ENCODE measurements at places on chromosomes 16 and 17.
A peak's percentile ranks its signal among the peaks of the same experiment; 100 is the strongest.

DNA sequence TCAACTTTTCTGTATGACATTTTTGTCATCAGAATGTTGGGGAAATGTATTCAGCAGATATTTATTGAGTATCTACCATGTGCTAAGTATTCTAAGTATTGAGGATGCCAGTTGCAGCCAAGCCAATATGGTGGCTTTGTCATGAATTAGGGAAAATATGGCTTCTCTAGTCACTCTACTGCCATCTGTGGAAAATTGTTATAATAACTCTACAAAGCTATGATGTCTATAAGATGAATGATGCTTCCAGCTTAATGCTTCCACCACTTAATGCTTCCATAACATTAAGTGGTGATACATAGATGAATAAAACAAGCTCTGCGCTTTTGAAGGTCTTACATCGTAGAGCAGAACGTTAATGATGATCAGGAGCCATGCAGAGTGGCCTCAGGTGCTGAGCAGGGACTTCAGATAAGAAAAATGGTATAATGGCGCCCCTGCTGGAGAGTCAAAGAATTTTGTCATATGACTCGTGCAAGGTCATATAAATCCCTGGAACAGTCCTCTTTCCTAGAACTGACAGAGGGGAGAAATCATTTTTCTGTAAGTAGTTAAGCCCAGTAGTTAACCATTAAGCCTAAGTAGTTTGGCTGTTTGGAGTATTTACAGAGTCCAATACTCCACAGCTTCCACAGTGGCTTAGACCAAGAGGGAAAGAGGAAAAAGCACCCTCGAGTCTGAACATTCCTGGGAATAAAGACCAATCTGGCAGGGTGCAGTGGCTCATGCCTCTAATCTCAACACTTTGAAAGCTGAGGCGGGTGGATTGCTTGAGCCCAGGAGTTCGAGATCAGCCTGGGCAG lies 2.7 kb upstream of the TMIGD1 start:
- peak; percentile 23 for DNase-seq

DNA sequence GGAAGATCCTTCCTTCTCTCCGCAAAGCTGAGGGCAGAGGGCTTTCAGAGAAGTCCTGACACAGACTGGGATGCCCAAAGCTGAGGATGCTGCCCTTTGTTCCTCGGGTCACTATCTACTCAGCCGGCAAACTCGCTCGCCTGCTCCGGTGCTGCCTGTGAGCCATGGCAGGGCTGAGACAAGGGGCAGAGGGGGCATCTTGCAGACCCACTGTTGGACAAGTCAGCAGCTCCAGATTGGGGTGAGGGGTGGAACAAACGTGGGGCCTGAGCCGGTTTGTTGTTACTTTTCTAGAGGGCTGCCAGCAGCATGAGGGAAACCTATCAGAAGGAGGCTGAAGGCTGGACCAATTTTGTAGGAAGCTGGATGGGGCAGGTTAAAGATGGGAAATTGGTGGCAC lies 47.1 kb upstream of the PIK3R6 start:
- DNase-seq: no peak

DNA sequence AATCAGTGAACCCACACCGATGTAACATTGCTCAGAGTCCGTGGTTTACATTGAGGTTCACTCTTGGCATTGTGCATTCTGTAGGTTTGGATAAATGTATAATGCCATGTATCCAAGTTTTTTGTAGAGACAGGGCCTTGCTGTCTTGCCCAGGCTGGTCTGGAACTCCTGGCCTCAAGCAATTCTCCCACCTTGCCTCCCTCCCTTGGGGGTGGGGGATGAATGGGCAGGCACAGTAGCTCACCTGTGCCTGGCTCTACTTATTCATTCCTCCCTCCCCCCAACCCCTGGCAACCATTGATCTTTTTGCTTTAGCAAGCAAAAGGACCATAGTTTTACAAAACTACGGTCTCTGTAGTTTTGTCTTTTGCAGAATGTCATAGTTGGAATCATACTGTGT lies 181.4 kb downstream of the SPECC1 start:
- no peak for DNase-seq

DNA sequence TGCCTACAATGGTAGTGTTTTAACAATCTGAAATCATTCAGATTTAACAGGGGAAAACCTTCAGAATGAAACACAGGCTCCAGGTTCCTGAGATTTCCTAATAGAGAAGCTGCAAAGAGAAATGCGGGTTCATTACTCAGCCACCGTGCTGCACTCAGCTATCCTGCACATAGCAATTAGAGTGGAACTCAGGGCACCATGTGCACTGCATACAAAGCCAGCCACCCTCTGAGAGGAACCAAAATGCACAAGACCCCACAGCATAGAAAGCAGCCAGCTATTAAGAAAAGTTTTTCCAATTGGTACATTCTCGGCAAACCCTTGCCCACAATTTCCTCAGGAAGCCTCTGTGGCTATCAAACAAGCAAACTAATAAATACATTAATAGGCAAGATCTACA lies 37.4 kb downstream of the TOM1L2 start:
- no peak for DNase-seq

- DNase-seq: no peak
These were observed 195.0 kb upstream of the CPHXL start for GRCh38 chr16:75921281-75921680.

DNA sequence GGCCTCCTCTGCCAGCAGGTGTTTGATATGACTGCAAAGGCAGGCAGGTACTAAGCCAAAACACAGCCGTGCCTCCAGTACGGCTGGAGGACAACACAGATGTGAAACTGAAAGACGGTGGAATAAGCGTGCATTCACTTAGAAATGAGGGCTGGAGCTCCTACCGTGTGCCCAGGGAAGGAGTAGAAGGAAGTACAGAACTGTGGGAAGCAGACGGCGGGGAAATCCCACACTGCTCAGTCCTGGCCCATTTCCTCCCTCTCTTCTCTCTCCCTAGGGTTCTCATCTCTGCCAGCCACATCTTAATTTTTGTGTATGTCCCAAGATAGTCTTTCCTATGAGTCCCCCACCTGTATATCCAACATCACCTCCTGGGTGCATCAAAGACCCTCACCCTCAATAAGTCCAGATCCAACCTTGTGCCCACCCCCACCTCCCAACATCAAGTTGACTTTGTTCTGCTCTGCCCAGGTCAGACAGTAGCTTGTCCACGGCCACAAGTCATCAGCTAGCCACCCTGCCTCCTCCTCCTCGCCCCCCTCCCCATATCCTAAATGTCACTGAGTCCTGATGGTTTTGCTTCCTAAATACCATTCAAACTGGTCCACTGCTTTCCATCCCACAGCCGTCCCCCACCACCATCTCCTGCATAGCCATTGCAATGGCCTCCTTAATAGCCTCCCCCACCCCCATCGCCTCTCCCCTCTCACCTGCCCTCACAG lies 77.1 kb upstream of the RPL38 start:
- DNase-seq: no peak

DNA sequence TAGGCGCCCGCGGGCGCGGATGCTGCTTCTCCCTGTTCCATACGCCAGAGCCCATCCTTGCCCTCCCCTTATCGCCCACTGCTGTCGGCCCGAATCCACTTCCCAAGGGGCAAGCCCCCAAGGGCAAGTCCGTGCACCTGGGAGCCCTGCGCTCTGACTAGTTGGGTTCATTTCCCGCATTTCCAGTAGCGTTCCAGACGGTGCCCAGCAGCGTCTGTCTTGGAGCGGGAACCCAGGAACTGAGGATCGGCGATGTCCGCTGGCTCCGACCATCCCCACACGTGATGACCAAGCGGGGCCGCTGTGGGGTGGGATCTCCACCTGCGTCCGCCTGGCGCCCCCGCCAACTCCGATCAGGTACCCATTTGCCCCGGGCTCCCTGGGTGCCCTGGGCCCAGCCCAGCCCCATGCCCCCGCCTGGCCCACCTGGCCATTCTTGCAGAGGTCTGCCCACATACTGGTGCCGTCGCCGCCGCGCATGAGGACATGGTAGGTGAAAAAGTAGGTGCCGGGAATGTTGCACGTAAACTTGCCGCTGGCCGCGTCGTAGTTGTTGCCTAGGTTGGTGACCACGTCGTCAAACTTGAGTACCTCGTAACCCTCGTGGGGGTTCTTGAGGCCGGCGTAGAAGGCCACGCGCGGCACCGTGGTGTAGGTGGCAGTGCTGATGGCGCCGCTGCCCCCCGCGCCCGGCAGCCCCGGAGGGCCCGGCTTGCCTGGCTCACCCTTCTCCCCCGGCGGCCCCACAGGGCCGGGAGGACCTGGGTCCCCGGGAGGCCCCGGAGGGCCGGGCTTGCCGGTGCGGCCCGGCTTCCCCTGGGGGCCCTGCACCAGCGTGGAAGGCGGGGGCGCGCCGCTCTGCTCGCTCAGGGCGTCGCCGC lies 837 bp downstream of the C1QL1 start:
- no peak for DNase-seq

- no peak for DNase-seq
These were observed 136.0 kb upstream of the C17orf78 start for GRCh38 chr17:37239690-37240334.

DNA sequence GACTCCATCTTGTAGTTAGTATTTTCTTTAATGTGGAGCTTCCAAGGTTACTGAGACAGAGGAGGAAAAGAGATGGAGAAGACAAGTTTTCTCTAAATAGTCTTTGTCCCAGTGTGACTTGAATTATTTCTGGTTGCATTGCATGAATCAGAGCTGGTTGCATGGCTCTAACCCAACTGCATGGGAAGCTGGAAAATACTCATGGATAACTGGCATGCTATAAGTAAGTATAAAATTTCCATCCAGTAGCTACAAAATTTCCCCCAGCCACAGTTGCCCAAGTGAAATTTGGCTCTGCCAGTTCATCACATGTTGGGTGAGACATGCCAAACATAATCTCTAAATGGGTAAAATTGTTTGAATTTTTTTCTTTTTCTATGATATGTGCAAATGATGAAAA lies 1161.5 kb downstream of the CDH11 start:
- DNase-seq: no peak

DNA sequence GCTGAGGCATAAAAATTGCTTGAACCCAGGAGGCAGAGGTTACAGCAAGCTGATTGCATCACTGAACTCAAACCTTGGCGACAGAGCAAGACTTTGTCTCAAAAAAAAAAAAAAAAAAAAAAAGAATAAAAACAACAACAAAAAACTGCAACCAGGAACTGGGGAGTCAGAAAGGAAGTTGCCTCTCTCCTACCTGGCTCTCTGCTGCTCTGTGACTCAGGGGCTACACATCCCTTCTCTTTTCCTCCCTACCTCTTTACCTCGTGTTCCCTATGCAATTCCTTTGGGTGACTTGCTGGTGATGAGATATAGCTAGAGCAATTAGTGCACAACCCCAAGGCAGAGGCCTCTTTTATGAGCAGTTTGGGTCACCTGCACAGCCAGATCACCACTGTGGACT lies 95.9 kb downstream of the ABCC1 start:
- DNase-seq: no peak

Measured in stimulated activated CD8-positive, alpha-beta memory T cell treated with anti-CD3 and anti-CD28 coated beads, Interleukin-2, amount 100 ng/mL, for 1 hour (primary cell).